Activated naive CD4-positive, alpha-beta T cell treated with Interleukin-2 at 50 U/mL for 16 hours (primary cell): ENCODE measurements at places on chromosomes 7 and 10.

DNA sequence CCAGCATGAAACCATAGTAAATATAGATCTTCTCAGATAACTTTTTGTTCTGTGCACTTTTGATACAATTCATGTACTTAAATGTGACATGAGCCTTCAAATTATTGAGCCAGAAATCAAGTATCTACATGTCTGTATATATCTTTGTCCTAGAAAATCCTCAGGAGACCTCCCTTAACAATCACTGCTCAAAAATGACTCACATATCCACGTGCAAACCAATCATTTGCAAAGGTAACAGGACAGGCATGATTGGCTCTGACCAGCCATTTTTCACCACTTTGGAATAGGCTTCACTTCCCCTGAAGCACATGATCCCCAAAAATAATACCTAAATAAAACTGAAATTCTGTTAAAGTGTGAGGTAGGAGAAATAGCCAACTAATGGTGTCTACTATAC is 902.5 kb downstream of the PCDH15 start:
- DNase-seq, result no peak

- DNase-seq, result no peak
These were observed 5.2 kb downstream of the TAX1BP1 start for GRCh38 chr7:27745064-27745583.

GRCh38 chr10:11014671-11015445 is 2.8 kb upstream of the CELF2 start:
- DNase-seq, result no peak

DNA sequence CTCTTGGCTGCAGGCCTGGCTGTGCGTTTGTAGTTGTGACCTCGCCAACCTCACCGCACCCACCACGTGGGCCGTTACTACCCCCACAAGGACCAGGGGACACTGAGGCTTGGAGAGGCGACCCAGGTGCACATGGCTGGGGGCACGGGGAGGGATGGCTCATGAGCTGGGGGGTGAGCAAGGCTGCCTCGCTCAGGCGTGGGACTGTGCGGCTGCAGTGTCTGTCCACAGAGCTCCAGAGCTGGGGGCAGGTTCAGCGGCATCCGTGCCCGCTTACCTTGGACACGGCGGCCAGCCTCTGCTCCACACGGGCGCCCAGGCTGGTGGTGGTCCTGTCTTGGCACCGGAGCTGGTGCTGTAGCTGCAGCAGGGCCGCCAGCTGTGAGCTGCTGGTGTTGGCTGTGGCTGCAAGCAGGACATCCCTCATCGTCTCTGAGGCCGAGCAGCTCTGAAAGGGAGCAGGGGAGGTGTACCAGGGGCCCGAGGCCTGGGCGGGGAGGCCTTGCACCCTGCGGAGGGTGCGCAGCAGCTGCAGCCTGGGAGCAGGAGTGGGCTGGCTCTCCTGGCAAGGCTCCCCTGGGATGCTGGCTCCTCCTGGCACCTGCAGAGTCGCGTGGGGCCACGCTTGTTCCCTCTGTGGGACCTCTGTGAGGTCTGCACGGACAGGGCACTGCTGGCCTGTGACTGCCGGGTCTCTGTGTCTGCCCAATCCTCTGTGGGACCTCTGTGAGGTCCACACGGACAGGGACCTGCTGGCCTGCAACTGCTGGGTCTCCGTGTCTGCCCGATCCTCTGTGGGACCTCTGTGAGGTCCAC is 60.0 kb upstream of the NKX6-2 start:
- DNase-seq, result no peak

GRCh38 chr7:123929655-123930054 is 4.6 kb downstream of the SPAM1 start:
- no peak for DNase-seq

GRCh38 chr7:46784732-46785131 is 797.2 kb downstream of the TNS3 start:
- no peak for DNase-seq

GRCh38 chr10:106582291-106582690 is 582.2 kb downstream of the SORCS1 start:
- no peak for DNase-seq

GRCh38 chr10:69740126-69740525 is 61.6 kb upstream of the COL13A1 start:
- no peak for DNase-seq

DNA sequence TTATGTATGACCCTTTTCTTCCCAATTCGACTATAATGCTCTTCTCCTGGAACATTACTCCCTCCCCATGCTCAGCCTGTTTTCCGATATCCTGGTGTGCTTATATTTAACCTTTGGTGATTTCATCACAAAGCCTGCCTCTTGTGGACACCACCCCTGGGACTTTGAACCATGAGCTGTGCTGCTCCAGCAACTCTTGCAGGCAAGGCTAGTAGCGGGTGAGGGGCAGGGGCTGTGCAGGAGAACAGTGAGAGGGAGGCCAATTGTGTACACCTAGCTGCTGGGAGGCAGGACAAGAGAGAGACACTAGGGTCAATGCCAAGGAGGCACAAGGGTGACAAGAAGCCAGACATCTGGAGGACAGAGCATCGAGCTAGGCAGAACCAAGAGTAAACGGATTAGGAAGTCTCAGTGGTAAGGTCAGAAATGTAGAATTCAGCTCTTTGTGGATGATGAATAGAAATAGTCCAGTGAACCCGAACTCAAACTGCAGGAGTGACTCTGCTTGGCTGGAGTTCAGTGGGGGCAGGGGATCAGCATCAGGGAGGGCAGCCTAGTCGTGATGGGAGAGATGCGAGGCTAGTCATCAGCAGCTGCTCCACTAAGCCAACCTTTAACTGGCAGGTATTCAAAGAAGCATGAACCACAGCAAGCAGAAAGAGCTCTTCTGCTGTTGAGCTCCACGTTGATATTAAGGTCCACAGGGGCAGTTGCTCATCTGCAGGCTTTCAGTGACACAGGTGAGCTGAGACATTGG is 31.0 kb upstream of the MKI67 start:
- DNase-seq, result no peak

- DNase-seq, result no peak
These were observed 28.8 kb upstream of the SNX13 start for GRCh38 chr7:17968791-17969715.

GRCh38 chr7:109479388-109479787 is 909.7 kb downstream of the DNAJB9 start:
- no peak for DNase-seq

DNA sequence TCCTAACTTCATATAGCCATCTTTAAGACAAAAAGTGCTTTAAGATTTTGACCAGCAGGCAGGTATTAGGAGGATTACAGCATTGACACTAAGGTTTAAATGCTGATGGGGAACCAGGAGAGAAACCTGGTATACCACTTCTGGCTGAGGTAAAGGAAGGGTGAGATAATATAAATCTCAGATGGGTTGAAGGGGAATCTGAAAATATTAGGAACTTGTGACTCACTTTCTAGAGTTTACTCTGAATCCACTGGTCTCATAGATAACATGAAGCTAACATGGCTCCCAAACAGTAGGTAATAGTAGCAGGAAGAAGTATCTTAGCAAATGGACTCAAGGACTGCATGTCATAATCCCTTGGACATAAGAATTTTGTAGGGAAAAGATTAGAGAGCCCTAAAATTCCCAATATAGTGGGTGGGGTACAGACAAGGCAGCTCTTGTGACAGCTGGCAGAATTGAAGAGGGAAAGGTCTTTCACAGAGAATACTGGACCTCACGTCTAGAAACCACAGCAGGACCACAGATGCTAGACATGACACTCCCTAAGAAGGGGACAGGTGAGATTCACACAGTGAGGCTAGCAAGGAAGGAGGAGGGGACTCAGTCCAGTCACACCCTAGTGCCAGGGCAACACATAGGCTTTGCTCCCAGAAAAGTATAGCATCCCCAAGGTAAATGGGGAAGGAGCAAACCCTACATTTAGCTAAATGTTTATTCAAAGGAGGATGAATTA is 3.5 kb downstream of the PTTG1IP2 start:
- no peak for DNase-seq
